MCF 10A (cell line): ENCODE measurements at places on chromosomes 7 and 10.

GRCh38 chr10:48604991-48605508 is at the start of gene ARHGAP22:
Gene ARHGAP22 (minus strand): TSS chr10:48605073. CDS start chr10:48604796, 277 bp downstream.
- DNase-seq: peak; percentile 51

- no peak for DNase-seq
These were observed 39.5 kb upstream of the GJD4 start for GRCh38 chr10:35565602-35566081.

DNA sequence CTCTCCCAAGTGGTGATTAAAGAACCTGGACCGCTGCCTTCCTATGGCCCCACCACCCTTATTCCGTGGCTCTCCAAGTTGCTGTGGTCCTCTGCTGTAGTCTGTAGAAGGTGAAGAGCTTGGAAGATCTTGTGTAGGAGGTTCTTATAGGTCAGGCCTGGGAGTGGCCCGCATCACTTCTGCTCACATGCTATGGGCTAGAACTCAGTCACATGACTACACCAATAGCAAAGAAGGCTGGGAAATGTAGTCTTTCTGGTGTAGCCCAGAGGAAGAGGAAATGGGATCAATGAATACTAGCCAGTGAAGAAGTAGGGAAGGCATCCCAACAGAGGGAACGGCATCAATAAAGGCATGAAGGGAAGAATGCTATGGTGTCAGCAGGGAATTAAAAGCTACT is 41.3 kb upstream of the AOAH start:
- no peak for DNase-seq

- no peak for DNase-seq
These were observed 881 bp downstream of the C10orf67 start for GRCh38 chr10:23343591-23344240.

DNA sequence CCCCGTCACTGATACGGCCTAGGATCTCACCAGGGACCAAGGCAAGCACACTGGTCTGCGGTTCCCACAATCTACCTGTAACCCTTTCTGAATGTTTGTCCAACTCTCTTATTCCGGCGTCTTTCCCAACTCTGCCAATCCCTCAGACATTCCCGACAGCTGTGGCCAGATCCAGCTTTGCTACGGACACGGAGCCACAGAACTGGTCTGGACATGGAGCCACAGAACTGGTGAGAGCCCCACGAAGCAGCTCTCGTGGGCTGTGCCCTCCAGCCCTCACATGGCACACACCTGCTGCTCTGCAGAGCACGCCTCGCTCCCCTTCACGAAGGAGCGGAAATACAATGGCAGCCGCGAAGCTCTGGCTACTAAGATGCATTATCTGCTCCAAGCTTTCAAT is 376.8 kb downstream of the DNAJB6 start:
- DNase-seq: no peak

DNA sequence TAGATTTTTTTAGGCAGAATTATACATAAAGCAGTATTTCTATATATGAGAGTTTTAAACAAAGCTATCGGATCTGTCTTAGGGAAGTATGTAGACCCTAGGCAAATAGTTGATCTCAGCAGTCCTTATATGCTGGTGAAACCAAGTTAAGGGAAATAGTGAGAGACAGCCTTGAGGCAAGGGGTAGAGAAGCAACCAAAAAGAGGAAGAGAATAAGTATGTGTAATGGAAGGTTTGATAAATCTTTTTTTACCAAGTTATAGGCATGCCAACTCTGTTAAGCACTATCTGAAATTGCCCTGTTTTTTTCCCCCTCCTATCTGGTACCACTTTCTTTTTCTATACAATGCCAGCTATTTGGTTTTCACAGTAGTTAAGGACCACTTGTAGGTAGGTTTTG is 19.9 kb downstream of the SPAG6 start:
- DNase-seq: no peak
